ENCODE measurements at places on chromosomes 1 and 21.

- no peak for DNase-seq
These were observed 46.1 kb upstream of the DNAJC6 start for GRCh38 chr1:65263286-65263685.

DNA sequence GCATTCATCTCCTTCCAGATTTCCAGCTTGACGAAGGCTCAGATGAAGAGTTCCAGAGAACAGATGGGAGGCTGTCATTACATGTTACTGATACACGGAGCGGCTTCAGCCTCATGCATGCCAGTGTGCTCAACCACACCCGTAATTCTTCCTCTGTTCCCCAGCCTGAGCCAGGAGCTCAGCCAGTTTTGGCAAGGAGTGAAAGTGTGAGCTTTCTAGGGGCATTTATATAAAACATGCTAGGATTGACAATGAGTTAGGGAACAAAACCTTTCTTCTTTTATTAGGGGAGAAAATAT is 290.4 kb upstream of the PLXNA2 start:
- DNase-seq = no peak

- DNase-seq = no peak
These were observed 998 bp upstream of the SPAG17 start for GRCh38 chr1:118186026-118186425.

DNA sequence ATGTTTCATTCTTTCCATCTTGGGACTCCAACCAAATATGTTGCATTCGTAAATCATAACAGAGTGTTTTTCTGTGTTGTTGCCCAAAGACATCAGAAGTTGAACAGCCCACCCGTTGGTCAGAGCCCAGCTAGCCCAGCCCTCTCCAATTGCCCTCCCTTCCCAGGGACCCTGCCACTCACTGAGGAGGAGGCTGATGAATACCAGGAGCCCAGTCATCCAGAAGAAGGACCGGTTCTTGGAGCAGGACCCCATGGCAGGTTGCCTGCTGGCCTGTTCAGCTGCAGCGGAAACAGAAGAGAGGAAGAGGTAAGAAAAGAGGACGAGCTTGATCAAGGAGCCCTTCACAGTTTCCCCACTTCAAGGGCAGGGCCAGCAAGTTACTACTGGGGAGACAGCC is 172.2 kb upstream of the ETV3 start:
- no peak for DNase-seq

DNA sequence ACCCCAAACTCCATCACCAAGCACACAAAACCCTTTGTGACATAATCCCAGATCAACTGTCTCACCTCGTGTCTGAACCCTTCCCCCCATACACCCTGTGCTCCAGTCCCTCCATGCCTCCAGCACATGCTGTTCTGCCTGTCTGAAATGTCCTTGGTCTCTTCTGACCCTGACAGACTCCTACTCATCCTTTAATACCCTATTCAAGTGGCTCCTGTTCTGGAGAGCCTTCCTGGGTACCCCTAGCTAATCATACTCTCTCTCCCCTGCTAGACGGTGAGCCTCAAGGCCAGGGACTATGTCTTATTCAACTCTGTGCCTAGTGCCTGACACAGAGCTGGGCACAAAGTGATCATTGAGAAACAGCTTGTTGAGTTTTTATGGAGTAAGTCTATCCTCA is 125.0 kb downstream of the LACTBL1 start:
- no peak for DNase-seq

- DNase-seq = no peak
These were observed 203.4 kb downstream of the CRB1 start for GRCh38 chr1:197471248-197471985.

DNA sequence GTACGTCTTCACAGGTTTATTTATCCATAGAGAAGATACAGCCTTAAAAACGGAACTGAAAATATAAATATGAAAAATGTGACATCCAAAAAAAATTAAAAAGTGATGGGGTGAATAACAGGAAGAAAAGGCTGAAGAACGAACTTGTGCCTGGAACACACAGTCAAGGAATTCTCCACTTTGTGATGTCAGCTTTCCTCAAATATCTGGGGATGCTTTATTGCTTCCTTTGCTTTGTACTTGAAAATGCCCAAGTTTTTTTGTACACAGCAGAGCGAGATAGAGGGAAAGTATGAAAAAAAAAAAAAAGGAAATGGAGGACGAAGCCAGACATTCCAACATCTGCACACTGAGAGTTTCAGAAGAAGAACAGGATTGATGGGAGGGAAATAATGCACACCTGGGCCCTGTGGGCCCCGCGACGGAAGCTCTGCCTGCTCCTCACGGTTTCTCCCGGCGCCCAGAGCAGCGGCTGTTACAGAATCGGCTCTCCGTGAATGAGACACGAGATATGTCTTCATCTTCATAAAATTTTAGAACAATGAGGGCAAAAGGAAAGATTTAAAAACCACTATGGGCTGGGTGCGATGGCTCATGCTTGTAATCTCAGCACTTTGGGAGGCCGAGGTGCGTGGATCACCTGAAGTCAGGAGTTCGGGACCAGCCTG is 10.0 kb upstream of the LRRC3 start:
- DNase-seq = no peak

- DNase-seq = no peak
These were observed 5.4 kb downstream of the ARTN start for GRCh38 chr1:43938892-43939587.

- DNase-seq = no peak
These were observed 486.9 kb upstream of the USP24 start for GRCh38 chr1:55702064-55702463.

DNA sequence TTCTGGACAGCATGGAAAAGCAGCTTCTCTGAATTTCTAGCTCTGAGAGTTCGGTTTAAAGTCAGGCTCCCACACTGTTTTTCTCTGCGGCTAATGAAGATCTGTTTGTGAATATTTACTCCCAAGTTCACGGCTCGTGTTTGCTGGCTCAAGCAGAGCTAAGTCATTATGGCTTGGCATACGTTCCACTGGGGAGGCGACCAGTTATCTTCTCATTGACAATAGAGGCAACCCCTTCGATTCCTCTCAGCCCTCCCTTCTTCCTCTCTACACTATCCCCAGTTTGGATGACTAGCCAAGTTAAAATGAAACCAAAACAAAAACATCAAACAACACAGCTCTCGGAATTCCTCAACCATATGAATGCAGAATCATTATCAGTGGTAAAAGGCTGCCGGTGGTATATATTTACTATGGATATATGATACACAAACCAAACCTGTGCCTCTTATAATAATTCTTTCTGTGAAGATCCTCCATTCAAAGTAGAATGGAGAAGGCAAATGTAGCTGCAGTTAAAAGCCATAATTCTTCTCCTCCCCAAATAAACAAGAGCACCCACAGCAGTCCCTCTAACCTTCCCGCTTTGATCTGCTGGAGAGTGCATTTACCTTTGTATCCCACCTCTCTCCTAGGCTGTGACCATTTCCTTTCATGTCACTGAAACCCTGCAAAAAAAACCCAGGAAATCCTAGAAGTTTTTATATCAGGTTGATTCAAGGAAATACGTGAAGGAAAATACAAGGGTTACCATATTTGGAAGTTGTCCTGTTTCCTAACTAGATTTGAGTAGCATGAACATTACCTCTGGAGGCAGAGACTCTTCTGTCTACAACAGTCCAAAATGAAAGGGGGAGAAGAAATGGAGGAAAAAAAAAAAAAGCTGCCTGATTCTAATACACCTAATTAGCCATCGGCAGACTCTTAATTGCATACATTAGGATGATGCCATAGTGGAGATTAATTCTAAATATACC is 108.3 kb upstream of the USH2A start:
- no peak for DNase-seq

DNA sequence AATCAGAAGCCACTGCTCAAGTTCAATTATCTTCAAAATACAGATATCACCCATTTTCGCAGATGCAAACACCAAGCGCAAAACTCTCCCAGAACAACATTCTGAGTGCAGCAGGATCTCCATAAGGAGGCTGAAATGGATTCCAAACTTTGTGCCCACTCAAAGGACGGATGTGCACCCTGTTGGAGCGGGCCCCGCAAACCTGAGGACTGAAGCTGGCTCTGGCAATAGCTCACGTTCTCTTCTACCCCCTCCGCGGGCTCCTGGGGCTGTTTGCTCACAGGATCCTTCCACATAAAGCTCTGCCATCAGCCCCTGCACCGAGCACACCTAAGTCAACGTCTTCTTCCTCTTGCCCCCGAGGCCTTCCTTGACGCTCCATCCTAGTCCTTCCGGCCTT is 11.7 kb upstream of the RCSD1 start:
- no peak for DNase-seq

GRCh38 chr1:221994939-221995338 is 253.1 kb upstream of the DUSP10 start:
- DNase-seq = no peak

- no peak for DNase-seq
These were observed 41.0 kb downstream of the SLX9 start for GRCh38 chr21:44980562-44981489.

GRCh38 chr1:1573843-1574720 is 581 bp downstream of the SSU72 start:
- DNase-seq = no peak

- peak; percentile 22 for DNase-seq
These were observed 5.2 kb upstream of the LRRC53 start for GRCh38 chr1:74517599-74518051.

DNA sequence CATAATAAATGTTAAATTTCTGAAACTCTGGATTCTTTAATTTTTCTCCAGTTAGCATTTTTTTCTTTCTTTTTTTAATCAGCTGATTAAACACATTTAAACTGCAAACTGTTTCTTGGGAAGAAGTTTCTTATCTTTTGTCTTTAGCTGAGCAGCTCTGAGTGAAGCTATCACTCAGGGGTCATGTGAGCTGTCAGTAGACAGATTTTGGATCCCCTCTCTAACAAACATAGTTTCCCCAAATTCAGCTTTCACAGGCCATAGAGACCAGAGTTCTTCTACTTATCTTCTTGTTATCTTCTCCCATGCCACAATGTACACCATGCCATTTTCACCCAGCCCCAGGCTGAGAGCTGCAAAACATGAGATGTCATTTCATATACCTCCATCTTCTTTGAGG is 148.9 kb downstream of the CDC42BPA start:
- no peak for DNase-seq

GRCh38 chr1:30718636-30719405 is 4.6 kb downstream of the MATN1 start:
- peak; percentile 96 for DNase-seq

DNA sequence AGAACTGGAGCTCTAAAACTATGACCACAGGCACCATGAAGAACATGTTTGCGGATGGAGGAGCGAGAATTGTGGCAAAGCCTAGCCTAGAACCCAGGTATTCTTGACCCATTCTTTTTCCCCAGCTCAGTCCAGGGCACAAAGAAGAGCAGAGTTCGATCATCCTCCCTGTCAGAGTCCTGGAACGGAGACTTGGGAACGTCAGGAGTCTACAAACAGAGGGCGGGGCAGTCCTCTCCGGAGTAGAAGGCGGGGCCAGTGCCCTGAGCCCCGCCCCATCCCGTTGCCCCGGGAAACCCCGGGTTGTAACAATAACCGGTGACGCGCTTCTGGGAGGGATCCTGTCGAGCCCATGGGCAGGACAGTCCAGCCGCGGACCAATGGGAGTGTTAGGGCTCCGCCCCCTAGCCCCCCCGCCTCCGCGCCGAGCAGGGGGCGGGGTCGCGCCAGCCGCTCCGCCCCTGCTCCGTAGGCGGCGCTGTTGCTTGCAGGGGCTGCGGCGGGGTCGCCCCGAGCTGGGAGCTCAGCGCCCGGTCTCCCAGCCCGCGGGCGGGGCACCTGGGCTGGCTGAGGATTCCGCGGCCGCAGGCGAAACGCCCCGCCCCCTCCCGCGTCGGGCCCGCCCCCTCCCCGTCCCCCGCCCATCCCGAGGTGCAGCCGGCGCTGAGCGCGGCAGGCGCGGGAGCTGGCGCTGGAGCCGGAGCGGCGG is at the start of gene FOXO6:
FOXO6 (plus strand) TSS at position 649 of the 709 bp plus-strand sequence.
- DNase-seq = peak; percentile 91

GRCh38 chr1:155110381-155110780 is 17.3 kb upstream of the EFNA1 start:
- no peak for DNase-seq

DNA sequence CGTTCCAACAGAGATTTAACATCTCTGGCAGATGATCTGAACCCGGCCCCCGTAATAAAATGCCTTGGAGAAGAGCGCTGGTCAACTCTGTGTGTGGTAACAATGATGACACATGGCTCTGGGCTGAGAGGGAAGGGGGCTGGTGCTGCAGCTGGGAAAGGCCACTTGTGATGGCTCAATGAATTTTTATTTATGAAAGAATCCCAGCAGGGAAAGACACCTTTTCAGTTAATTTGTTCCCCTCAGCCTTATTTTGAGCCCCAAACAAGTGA is 59.4 kb downstream of the SYT6 start:
- no peak for DNase-seq

- no peak for DNase-seq
These were observed 24.4 kb upstream of the FAAH start for GRCh38 chr1:46369542-46370213.

GRCh38 chr21:44531606-44532564 is 8.1 kb downstream of the KRTAP10-1 start:
- DNase-seq = no peak

DNA sequence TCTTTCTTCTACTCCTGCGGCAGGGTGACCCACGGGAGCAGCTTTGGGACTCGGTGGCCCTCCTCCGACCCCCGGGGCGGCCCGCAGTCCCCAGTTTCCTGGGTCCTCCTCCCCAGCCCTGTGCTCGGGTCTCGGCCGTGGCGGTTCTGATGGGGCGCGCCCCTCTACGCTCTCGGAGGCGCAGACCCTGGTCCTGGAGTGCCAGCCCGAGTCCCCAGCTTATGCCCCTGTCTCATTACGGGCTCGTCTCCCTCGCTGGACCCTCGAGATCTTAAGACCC is 430 bp downstream of the BTG2 start:
- no peak for DNase-seq

DNA sequence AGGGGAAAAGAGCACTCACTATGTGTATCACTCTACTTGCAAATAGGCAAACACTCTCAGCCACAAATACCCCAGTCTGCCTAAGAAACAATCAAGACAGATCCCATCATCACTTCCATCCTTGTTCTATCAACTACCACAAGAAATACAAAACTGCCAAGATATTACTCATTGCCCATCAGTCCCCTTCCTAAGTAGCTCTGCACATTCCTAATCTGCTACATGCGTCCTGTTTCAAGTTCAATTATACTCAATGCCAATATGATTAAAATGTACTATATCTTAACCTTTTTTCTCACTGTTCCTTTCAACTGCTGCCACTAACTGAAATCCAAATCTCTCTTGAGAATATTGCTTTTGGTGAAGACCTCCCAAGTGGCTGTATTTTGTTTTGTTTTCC is 1688.4 kb downstream of the PLA2G4A start:
- DNase-seq = no peak

- DNase-seq = no peak
These were observed 47.3 kb upstream of the LYPLAL1 start for GRCh38 chr1:219126377-219126776.

DNA sequence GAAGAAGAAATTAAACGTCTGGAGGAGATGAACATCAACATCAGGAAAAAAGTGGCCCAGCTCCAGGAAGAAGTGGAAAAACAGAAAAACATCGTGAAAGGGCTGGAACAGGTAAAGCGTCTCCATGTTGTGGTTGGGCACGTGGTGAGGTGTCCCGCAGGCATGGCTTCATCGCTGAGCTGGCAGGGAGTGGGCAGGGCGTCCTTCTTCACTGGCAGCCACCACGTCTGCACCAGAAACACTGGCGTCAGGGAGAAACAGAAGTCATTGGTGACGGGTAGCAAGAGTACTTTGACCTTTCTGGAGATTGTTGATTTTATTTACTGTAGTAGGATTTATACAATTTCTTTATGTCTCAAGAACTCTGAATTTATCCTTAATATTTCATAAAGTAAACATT is 59.0 kb upstream of the DIP2A start:
- no peak for DNase-seq
